ENCODE measurements at places on chromosomes 6 and 20. TPM values are rescaled to one million over a fixed set of nuclear protein-coding genes. Genes with fewer than 3 reads are reported as not detected.

Gene UNC93A
- total RNA-seq = not detected

Gene TCP11
- total RNA-seq = not detected

Gene SGK2
- total RNA-seq = 22.2 TPM

Gene GGT7
- total RNA-seq = 72.8 TPM

Gene RIMS4
- total RNA-seq = 59.1 TPM

Gene CDH22
- 31.8 TPM for total RNA-seq

Gene NT5E
- 7.8 TPM for total RNA-seq

Gene LPA
- 1.8 TPM for total RNA-seq

- no peak for DNase-seq
Observed at GRCh38 chr6:82251942-82252341, 4.4 kb upstream of the IBTK start.

GRCh38 chr6:89260310-89260709 is 43.2 kb upstream of the GABRR1 start:
- no peak for DNase-seq

DNA sequence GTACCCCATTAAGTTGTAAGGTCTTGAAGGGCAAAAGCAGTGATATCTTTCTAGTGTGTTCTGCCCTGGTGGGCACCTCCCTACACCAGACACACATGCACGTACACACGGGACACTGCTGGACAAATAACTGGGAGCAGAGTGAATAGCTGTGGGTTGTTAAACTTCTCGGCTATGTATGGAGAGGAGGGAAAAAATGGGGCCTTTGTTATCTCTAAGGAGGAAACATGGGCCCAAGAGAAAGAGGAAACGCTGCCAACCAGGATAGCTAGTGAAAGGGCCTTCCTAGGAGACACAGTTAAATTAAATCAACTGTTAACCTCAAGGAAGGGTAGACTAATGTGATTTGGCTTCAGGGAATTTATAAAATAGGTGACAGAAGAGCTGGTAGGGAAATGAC is 169.7 kb downstream of the MYLK4 start:
- no peak for DNase-seq

- no peak for DNase-seq
Observed at GRCh38 chr6:62265906-62266525, 20.0 kb downstream of the KHDRBS2 start.

- no peak for DNase-seq
Observed at GRCh38 chr20:12966468-12967085, 42.2 kb upstream of the SPTLC3 start.

GRCh38 chr20:18005170-18005989 is 36.6 kb downstream of the MGME1 start:
- peak; percentile 77 for DNase-seq

- no peak for DNase-seq
Observed at GRCh38 chr6:123594776-123595175, 42.0 kb downstream of the TRDN start.

DNA sequence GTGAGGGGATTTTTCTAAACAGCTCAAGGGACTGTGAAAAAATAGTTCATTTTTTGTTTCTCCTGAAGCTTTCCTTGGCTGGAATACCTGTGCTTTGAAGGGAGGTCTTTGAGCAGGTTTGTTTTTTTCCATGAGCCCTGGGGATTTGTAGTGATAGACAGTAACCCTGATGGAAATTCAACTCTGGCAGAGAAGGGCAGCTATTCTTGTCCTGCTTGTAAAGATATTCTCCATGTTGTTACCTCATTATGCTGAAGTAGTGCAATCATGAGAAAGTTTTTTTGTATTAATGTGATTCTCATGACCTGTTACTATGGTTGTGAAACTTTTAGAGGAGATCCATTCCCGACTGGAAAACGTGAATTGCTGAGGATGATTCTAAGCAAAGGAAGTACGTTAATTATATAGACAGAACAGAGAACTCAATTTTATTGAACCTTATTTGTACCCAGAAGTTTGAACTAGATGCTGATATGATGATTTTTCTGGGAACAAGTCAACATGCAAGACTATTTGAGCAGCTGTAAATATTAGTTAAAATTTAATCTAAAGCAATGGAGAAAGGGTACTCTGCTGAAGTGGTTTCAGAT is 12.5 kb downstream of the UTRN start:
- DNase-seq = no peak

DNA sequence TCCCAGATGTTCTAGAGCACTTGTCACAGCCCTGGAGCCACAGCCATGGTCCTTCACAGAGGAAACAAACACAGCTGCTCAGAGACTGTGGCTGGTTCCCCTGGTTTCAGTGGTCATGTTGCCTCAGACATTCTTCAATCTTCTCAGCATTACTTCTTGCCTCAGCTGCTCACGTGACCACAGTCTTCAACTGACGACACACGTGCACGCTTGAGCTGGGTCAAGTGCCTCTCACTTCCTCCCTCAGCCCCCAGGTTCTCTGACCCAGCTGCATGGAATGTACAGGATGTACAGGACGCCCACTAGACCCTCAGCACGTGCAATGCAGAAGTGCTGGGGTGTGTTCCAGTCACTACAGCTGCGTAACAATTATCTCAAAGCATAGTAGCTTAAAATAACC is 159.8 kb upstream of the GGTLC1 start:
- DNase-seq = no peak

DNA sequence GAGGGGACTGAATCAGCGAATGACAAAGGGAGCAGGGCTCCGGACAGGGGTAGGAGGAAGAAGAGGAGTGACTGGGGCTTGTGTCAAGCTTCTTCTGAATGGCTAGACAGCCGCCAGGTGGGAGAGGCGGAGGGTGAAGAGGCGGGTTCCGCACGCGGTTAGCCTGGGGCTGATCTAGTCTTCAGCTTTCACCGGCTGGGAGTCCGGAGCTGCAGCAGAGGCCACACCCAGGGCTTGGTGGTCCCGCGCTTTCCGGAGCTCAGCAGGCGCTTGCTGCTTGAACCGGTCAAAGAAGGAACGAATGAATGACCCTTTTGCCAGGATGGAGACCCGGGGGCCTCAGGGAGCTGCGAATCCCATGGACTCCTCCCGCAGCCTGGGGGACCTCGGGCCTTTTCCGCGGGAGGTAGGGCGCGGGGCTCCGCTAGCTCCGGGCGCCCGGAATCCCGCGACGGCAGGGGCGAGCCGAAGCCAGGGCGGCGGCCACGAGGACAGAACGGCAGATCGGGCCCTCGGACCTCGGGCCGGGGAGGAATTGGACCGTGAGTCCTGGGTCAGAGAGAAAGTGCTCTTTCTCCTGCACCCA is at the start of gene C6orf141:
Gene C6orf141, plus strand, starts transcription at position 177 of the 586 bp plus-strand sequence. Its CDS starts 125 bp downstream, at position 302.
- no peak for DNase-seq

DNA sequence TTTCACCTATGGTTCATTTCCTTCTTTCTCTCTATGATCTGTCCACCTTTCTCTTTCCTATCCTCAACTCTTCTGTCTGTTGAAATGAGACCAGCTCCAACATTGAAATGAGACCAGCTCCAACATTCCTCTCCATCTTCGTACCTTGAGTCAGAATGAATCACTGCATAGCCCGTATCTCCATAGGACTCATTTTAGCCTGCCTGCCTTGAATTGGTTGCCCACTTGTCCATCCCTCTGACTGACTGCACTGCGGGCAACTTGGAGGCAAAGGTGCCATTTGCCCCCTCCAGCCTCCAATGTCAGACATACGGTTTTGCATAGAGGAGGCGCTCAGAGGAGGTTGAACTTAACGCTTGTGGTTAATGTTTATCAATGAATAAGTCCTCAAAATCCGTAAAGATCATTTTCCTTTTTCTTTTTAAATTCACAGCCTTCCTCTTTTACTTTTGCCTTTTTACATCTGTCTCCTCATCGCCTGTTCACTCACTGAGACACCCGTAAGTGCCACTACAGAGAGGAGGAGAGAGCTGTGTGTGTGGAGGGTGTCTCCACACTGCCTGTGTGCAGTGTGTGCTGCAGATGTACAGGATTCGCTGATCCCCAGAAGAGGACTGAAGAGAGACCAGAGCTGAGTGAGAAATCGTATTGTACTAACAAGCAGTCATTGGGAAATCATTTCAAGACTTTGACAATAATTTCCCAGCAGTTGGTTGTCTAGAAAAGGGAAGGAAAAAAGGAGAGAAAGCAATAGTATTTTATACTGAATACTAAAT is 579.6 kb upstream of the MAP3K7 start:
- no peak for DNase-seq

GRCh38 chr20:51487565-51488268 is 54.8 kb downstream of the NFATC2 start:
- DNase-seq = no peak

- no peak for DNase-seq
Observed at GRCh38 chr20:40979247-40979646, 49.4 kb upstream of the TOP1 start.

GRCh38 chr20:9441948-9442347 is 72.4 kb upstream of the LAMP5 start:
- DNase-seq = no peak

GRCh38 chr6:110509617-110510241 is 33.3 kb upstream of the SLC22A16 start:
- no peak for DNase-seq

DNA sequence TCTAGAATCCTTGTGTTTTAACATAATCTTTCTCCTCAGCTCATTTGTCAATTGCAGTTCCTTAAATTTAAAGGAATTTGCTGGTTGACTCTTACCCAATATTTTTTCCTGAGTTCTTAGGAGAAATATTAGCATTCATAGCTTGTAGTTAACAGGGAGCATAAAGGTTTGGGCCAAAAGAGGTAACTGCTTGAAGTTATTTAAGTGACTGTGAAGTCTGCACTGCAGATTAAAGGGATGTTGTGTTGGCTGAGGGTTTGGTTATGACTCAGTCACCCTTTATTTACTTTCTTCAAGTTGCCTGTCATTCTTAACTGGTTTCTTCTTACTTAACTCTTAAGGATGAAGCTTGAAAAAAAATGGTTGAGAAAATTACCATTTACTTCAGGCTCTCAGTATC is 220.3 kb upstream of the LAMP5 start:
- DNase-seq = no peak

- no peak for DNase-seq
Observed at GRCh38 chr6:83592770-83593394, 80.5 kb downstream of the PRSS35 start.

GRCh38 chr6:167350275-167350696 is 25.4 kb downstream of the TTLL2 start:
- no peak for DNase-seq

DNA sequence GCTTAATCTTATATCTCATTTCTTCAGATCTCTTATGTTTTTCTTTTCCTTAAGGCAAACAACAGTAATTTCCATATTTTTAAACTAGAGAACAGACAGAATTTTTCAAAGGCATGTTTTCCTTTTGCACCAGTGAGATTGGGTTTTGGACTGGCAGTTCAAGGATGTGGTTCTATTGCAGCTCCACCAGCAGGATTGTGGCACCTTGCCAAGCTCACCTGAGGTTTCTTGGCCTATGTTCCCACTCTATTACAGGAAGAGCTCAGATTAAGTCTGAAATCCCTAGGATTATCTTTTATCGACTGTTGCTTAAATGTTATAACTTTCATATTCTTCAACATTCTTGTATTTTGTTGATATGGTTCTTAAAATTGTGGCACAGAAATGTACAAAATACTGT is 218.9 kb downstream of the PLCB4 start:
- DNase-seq = no peak

GRCh38 chr6:37190159-37190535 is 20.2 kb downstream of the PIM1 start:
- no peak for DNase-seq

- DNase-seq = no peak
Observed at GRCh38 chr6:100268326-100268725, 196.4 kb downstream of the SIM1 start.

DNA sequence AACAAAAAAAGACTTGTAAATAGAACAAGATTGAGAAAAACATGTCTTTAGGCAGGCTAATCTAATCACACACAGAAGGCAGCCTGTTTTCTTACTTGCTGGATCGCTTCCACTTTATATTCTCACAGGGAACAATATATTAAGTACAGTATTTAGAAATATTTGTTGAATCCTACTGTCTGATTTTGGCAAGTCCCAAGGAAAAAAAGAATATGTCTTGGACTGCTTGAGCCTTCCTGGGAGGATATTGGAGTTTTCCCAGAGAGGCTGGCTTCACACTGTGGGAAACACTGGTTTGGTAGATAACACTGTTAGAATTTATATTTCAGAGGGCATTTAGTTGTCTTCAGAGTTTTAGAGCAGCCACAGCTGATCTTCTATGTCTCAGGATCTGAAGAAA is 229.7 kb downstream of the PRL start:
- no peak for DNase-seq

GRCh38 chr20:9838035-9838377 is 870 bp downstream of the PAK5 start:
- no peak for DNase-seq

- DNase-seq = no peak
Observed at GRCh38 chr20:20034486-20034885, 17.3 kb downstream of the NAA20 start.

- no peak for DNase-seq
Observed at GRCh38 chr20:6636209-6637159, 131.0 kb upstream of the BMP2 start.

GRCh38 chr6:34568341-34569201 is 12.4 kb upstream of the SPDEF start:
- no peak for DNase-seq

DNA sequence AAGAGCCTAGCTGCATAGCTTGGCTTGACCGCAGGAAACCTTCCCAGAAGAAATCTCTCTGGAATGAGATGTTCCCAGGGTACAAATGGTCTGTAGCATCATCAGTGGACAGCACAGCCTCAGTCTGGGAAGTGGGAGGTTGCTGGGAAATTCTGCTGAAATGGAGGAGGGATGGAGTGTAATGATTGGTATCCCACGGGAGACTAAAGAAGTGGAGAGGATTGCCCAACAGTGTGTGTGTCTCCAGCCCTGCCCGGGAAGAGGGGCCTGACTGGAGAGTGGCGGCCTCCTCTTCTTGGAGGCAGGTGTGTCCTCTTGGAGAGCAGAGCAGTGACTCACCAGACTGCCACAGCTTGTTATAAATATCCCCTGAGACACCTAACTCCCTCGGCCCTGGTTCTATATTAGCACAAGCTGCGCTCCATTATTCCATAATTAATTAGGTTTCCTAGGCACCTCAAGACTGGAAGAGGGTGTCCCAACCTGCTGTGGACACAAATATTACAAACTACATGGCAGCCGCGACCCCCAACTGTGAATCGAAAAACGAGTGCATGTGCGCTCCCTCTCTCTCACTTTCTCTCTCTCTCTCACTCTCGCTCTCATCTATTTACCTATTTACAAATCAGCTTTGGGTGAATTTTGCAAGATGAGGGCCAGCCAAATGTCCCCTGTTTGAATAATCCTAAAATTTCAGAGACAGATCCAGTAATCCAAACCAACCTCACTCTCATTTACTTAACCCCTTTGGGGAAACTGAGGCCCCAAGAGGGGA is 68.8 kb downstream of the FGD2 start:
- DNase-seq = no peak

GRCh38 chr20:49006446-49006980 is 39.6 kb upstream of the CSE1L start:
- no peak for DNase-seq

- no peak for DNase-seq
Observed at GRCh38 chr6:10800810-10801209, 37.5 kb downstream of the MAK start.
